ENCODE measurements at places on chromosomes 3 and 15.

GRCh38 chr3:190210608-190211007, 89.9 kb upstream of the P3H2 start:
- DNase-seq, result no peak

DNA sequence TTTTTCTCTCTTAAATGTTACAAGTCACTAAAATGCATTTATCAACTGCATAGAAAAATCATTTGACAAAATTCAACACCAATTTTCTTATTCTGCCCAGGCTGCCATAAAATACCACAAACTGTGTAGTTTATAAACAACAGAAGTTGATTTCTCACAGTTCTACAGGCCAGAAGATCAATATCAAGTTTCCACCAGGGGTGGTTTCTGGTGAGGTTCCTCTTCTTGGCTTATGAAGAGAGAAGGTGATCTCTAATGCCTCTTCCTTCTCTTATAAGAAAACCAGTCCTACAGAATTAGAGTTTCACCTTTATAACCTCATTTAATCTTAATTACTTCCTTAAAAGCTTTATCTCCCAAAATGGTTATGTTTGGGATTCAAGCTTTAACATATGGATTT, 10.9 kb upstream of the CD200R1L start:
- no peak for DNase-seq

DNA sequence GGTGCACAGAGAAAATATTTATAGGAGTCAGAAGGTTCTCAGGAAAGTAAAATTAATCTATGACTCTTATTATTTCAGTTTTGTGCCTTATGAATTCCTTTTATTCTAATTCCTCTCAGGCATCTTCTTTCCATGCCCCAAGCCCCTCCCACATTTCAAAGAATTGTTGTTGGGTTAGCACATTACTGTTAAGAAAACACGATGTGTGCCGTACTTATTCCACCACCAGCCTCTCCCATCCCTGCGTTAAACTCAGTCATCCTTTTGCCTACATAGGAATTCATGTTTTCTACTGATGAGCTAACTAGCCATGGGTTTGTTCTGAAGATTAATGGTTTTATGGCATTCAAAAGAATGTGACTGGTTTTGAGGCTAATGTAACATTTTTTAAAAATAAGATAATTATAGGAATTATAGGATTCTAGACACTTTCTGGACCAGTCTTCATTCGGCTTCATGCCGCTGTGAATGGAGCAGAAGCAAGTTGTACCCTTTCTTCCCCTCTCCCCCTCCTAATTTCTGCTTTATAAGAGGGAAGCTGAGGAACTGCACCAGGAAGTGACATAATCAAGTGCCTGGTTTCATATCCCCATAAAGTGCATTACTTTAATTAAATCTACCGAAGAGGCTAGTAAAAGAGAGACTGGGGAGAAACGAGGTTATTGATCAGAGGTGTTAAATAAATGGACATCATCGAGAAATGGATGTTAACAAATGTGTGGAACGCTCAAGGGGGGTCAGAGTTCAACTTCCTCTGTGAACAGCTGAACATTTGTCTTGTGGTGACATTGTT, 12.3 kb upstream of the MB21D2 start:
- DNase-seq, result no peak

DNA sequence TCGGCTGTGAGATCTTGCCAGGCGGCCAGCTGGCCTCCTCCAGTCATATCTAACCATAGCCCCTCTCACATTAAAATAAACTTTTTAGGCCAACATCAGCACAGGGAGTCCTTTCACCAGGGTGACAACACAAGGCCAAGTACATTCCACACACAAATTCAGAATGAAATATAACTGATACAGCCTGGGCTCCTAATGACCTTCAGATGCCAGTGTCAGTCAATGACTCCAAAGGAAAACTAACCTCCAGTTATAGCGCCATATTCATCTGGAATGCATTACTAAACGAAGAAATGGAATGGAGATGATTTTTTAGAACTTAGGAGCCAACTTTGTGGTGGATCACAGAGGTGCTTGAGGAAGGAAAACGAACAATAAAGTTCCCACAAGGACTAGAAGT, 205.4 kb downstream of the GREM1 start:
- DNase-seq, result no peak

GRCh38 chr3:112128843-112129727, 4.0 kb downstream of the GCSAM start:
- DNase-seq, result no peak

DNA sequence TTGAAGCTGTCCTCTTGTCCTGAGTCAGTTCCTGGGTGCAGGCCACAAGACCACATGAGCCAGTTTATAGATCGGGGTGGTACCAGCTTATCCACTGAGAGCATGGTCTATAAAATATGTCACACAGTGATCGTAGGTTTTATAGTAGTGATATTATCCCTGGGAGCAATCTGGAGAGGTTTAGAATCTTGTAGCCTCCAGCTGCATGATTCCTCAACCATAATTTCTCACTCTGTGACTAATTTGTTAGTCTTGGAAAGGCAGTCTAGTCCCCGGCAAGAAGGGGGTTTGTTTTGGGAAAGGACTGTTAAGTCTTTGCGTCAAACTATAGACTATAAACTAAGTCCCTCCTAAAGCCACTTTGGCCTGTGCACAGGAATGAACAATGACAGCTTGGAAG, 693.0 kb upstream of the CADM2 start:
- DNase-seq, result no peak

DNA sequence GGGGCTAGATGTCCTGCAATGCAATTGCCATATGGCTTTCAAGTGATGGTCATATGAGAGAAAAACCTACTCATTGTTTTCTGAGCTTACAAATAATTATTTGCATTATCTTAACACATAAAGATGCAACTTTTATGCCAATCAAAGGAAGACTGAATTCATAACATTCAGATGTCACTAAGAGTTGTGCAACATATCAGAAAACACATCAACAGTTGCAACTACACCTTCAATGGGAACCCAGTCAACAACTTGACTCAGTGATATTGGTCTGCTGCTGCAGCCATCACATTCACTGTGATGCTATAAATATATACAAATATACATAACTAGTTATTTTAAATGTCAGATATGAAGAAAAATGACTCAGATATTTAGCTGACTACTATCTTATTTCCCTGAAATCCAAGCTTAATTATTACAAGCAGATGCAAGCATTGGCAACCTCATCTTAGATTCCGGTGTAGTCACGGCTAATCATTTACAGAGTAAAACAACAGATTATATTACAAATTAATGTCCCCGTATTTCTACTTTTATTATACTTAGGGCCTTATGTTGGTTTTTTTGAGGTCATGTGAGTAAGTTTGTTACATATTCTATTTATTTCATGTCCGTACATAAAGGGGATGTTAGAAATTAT, 23.7 kb downstream of the CNTN3 start:
- DNase-seq, result no peak

DNA sequence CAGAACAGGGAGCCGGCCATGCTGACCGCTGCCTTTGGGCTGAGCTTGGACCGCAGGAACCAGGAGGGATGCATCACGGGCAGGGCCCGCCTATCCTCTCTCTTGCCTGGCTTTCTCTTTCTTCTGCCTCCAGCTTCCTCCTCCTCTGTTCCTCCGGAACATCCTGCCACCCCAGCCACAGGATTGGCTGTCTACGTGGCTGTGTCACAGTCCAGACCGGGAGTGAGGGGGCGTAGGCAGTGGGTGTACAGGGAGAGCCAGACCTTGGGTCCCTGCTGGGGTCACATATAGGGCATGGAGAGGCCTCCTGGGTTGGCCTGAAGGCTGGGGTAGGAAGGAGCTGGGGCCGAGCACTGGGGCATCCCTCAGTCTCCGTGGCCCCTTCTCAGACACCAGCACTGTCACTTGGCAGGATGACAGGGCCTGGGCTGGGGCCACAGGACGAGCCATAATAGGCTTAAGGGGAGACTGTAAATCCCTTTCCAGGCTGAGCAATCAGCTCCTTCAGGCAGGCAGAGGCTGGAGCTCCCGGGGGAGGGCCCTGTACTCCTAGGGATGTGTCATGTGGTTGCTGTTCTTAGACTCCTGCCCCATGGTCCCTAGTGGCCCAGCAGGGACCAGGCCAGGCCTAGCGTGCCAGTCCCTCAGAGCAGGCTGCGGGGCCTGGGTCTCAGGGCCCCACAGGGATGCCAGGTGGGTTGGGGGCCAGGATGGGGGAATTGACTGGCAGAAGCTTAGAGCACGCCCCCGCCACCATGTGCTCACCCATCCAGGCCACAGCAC, 25.4 kb downstream of the LINGO1 start:
- DNase-seq, result no peak

DNA sequence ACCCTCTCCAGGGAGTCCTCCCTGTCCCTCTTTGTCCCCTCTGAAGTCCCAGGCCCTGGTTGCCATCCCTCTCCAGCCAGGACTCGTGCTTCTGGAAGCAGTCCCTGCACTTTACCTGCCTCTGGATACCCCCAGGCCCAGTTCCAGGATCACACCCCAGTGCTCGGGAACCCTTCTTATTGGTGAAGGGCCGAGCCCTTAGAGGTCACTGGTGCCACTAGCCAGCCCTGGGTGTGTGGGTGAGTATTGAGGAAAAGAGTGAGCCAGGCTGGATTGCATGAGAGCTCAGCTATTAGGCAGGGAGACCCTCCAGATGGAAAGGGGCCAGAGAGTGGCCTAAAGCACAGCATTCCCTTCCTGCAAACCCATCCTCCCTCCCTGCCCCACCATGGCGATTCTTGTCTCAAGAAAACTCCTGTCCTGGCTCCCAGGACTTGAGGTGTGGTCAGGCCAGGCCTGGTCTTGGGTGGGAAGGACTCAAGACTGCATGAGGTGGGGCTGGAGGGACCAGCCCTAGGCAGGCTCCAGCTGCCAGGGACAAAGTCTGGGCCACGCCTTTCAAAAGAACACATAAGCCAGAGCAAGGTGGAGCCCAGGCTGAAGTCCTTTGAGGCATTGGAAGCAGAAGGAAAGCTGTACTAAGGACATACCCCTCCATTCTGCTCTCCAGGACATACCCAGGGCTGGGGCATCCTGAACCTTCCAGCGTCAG, 4.8 kb upstream of the PHGR1 start:
- no peak for DNase-seq

DNA sequence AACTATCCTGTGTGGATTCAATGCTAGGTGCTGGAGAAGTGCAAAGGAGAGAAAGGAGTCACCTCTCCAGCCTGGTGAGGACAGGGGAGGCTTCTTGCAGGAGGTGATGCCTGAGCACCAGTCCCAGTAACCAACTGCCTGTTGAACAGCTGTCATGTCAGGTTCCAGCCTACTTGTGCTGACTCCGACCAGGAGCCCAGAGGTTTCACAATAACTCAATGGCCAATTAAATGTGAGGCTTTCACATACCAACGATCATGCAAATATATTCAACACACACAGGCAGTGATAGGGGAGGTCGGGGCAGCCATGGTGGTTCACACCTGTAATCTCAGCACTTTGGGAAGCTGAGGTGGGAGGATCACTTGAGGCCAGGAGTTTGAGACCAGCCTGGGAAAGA, 7.7 kb downstream of the SORD start:
- DNase-seq, result no peak

- peak; percentile 28 for DNase-seq
Observed at GRCh38 chr3:172965256-172965655, 175.8 kb downstream of the SPATA16 start.

GRCh38 chr15:80333261-80333660, 70.9 kb upstream of the ARNT2 start:
- DNase-seq, result no peak

DNA sequence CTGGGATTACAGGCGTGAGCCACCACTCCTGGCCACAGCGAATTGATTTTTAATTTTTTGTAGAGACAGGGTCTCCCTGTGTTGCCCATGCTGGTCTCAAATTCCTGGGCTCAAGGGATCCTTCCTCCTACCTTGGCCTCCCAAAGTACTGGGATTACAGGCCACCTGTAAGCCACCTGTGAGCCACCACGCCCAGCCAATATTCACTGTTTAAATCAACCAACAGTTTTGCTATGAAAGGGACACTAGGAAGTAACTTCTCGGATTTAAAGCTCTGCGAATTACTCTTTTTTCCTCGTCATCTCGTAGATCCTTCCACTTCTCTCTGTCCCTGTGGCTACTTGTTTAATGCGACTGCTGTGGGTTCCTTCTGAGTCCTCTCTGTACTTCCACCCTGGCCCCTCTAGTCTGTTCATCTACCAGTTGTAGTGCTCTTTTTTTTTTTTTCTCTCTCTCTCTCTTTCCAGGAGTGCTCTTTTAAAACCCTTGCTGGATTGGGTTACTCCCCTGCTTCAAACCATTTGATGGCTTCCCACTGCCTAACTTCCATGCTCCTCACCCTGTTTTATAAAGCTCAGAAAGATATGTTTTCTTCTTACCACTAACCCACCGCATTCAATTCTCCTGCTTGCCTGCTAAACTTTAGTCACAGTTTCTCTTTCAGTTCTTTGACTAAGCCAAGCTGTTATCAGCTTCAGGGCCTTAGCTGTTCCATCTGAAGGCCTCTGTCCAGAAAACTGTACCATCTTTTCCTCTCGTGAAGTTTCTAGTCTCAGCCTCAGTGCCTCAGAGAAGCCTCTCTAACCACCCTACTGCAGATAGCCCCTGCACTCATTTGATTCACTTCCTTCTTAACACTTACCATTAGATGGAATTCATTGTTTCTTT, 12.4 kb downstream of the RTF1 start:
- DNase-seq, result no peak

DNA sequence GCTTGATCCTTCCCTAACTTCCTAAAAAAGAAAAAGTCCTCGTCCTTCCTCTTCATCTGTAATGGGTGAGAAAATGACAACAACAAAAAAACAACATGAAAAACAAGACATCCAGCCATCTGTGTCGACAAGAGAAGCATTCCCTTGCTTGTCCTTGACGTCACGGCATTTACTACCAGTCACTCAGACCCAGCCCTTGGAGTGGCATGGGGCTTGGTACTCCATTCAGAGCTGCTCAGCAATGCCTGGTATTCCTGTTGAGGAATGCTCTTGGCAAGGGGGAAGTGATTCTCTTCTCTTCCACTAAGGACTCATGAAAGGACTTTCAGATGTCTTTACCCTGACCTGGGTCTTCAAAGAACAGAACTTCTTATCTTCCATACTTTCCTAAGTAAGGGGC, 339.7 kb upstream of the RASGRP1 start:
- DNase-seq, result no peak

- no peak for DNase-seq
Observed at GRCh38 chr3:48013288-48013980, 2.8 kb downstream of the MAP4 start.

GRCh38 chr3:10142707-10143560, 1.4 kb downstream of the VHL start:
- DNase-seq, result no peak

DNA sequence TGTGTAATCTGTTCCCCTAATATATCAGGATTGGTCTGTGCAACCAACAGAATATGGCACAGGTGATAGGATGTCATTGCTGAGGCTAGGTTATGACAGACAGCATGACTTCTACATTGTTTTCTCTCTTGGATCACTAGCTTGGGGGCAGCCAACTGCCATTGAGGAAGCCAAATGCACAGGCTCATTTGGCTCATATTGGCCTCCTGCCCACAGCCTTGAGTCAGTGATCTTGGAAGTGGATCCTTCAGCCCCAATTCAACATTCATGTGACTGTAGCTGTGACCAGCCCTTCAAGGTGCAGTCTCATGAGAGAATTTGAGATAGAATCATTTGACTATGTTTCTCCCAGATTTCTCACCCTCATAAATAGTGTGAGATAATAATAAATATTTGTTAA, 675.6 kb downstream of the GRM7 start:
- no peak for DNase-seq

GRCh38 chr3:191379446-191379845, 49.1 kb upstream of the UTS2B start:
- no peak for DNase-seq
